Neural crest cell (in vitro differentiated cells): ENCODE measurements at places on chromosomes 1 and 21.

GRCh38 chr1:27592931-27593677, 10.8 kb downstream of the AHDC1 start:
- no peaks in the 10 kb centered on the region for H3K36me3 ChIP-seq
- H3K4me1 ChIP-seq, result peaks cover 8% of the 10 kb centered on the region
- H3K27ac ChIP-seq, result peak overlapping the region; percentile 81
- H3K4me3 ChIP-seq, result peak overlapping the region; percentile 64

GRCh38 chr1:225597926-225598575, 54.9 kb downstream of the ENAH start:
- no peak overlapping the region for H3K27ac ChIP-seq
- H3K4me3 ChIP-seq, result no peak overlapping the region
- no peak for DNase-seq
- no peaks in the 10 kb centered on the region for H3K27me3 ChIP-seq
- peaks cover 12% of the 10 kb centered on the region for H3K36me3 ChIP-seq

DNA sequence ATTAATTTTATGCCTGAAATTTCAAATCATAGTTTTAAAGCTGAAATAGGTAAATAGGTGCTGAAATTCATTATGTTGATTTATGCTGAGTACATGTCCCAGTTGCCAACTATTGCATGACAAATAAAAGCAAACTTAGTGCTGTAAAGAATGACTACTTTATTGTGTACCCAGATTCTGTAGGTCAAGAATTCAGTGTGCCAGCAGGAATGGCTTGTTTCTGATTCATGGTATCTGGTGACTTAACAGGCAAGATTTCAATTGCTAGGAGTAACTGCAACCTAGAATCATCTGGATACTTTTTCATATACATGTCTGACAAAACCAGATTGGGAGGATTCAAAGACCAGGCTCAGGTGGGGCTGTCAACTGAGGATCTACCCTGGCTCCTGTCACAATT, 678.4 kb upstream of the ADAMTS5 start:
- no peaks in the 10 kb centered on the region for H3K4me1 ChIP-seq
- no peaks in the 10 kb centered on the region for H3K36me3 ChIP-seq
- no peaks in the 10 kb centered on the region for H3K27me3 ChIP-seq
- no peak overlapping the region for H3K4me3 ChIP-seq
- H3K27ac ChIP-seq, result no peak overlapping the region
- no peak for DNase-seq

DNA sequence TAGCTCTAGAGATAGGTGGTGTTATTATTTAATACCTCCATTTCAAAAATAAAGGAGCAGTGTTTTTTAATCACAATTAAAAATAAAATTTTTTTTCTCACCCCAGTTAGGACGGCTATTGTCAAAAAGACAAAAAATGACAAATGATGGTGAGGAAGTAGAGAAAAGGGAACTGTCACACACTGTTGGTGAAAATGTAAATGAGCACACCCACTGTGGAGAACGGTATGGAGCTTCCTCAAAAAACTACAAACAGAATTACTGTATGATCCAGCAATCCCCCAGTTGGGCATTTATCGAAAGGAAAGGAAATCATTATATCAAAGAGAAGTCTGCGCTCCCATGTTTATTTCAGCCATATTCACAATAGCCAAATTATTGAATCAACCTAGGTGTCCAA, 148.7 kb upstream of the NR5A2 start:
- H3K4me1 ChIP-seq, result no peaks in the 10 kb centered on the region
- H3K27ac ChIP-seq, result no peak overlapping the region
- no peaks in the 10 kb centered on the region for H3K36me3 ChIP-seq
- no peak overlapping the region for H3K4me3 ChIP-seq
- H3K27me3 ChIP-seq, result peaks cover 6% of the 10 kb centered on the region
- no peak for DNase-seq

- H3K36me3 ChIP-seq, result no peaks in the 10 kb centered on the region
- peaks cover 24% of the 10 kb centered on the region for H3K4me1 ChIP-seq
- DNase-seq, result no peak
- no peak overlapping the region for H3K4me3 ChIP-seq
- no peaks in the 10 kb centered on the region for H3K27me3 ChIP-seq
These were observed 55.4 kb downstream of the SLC37A1 start for GRCh38 chr21:42568866-42569731.

DNA sequence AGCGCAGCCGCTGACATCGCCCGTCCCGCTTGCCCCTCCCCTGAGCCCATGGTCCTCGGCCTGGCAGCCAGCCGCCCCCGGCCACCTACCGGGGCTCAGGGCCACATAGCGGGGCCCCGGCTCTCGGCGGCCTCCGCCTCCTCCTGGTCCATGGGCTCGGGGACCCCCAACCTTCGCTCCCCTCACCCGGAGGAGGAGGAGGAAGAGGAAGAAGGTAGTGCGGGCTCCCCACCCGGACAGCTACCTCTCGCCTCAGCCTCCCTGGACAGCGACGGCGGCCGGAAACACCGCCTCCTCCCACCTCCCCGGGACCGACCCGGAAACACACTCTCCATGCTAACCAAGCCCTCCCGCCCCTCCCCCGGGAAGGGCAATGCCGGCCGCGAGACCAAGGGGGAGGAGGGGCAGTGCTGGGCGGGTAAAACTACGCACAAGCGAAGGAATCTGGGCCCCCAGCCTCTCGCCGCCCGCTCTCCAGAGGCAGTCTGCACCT, at the start of gene KIAA0319L:
KIAA0319L (minus strand) TSS at position 286 of the 493 bp plus-strand sequence. CDS start 2,912 bp downstream, outside the sequence.
- peak within 1 kb of the TSS; percentile 94 for H3K4me3 ChIP-seq
- peak; percentile 78 for DNase-seq
- peaks cover 45% of the 10 kb centered on the region for H3K4me1 ChIP-seq

- peaks cover 22% of the 10 kb centered on the region for H3K27me3 ChIP-seq
- no peak for DNase-seq
- no peak overlapping the region for H3K27ac ChIP-seq
- H3K4me3 ChIP-seq, result peak overlapping the region; percentile 70
These were observed 2.1 kb downstream of the MEGF6 start for GRCh38 chr1:3609016-3609768.

DNA sequence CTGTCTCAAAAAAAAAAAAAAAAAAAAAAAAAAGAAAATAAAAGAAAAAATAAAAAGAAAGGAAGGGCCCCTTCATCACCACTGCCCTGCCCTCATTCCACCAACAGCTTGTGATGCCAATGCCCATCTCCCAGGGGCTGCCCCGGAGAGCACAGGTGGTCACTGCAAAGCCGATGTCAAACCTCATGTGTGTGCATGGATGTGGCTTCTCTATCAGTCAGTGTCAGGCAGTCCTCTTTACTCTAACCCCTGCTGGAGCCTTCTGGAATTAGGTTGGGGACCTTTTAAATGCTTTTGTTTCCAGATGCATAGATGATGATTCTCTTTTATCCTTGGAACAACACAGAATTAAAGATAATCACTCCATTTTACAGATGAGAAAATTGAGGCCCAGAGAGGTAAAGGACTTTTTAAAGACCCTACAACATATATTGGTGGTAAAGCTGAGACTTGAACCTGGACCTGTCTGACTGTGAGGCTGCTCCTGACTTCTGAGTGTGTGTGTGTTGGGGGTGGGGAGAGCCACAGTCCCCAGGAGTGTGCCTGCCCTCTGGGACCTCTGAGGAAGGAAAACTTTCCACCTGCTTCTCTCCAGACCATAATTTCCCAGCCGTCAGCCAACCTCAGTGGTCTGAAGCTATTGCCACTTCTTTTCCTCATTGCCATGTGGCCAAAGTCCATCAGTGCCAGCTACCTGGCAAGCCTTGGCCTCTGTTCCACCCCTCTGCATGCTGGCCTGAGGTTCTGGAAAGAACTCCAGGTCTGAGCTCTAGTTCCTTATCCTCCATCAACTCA, 3.0 kb upstream of the TMEM54 start:
- no peaks in the 10 kb centered on the region for H3K36me3 ChIP-seq
- no peak overlapping the region for H3K27ac ChIP-seq
- H3K4me1 ChIP-seq, result no peaks in the 10 kb centered on the region
- no peak overlapping the region for H3K4me3 ChIP-seq

DNA sequence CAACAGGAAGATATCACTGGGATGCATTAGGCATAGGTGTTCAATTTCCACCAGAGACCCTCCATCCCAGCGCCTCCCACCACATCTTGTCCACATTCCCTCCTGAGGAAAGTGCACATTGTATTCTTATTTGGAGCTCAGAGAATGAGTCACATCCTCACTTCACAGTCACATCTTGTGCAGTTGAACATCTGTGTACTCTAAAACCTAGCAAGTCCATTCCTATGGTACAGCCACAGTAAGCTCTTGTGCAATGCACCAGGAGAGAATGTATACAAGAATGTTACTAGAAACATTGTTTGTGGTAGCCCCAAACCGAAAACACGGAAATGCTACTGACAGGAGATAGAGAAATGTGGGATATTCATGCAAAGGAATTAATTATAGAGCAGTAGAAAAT, 1.6 kb upstream of the KDF1 start:
- no peak overlapping the region for H3K4me3 ChIP-seq
- no peak for DNase-seq

- H3K27me3 ChIP-seq, result no peaks in the 10 kb centered on the region
- H3K27ac ChIP-seq, result no peak overlapping the region
- H3K4me3 ChIP-seq, result no peak overlapping the region
- no peak for DNase-seq
- H3K4me1 ChIP-seq, result no peaks in the 10 kb centered on the region
These were observed 88.9 kb upstream of the TNFSF4 start for GRCh38 chr1:173295995-173296394.

- no peak overlapping the region for H3K4me3 ChIP-seq
- no peaks in the 10 kb centered on the region for H3K27me3 ChIP-seq
- no peak overlapping the region for H3K27ac ChIP-seq
- no peaks in the 10 kb centered on the region for H3K36me3 ChIP-seq
These were observed 151.7 kb upstream of the ZNF648 start for GRCh38 chr1:182213163-182213562.

GRCh38 chr1:233097959-233098580, 147.7 kb downstream of the NTPCR start:
- H3K36me3 ChIP-seq, result no peaks in the 10 kb centered on the region
- DNase-seq, result no peak
- no peaks in the 10 kb centered on the region for H3K27me3 ChIP-seq
- H3K4me1 ChIP-seq, result no peaks in the 10 kb centered on the region

- no peak for DNase-seq
- no peak overlapping the region for H3K4me3 ChIP-seq
- H3K27ac ChIP-seq, result no peak overlapping the region
- H3K27me3 ChIP-seq, result no peaks in the 10 kb centered on the region
These were observed 15.6 kb downstream of the SMG7 start for GRCh38 chr1:183487674-183488442.

GRCh38 chr1:207286786-207287468, 34.6 kb upstream of the CD55 start:
- H3K4me1 ChIP-seq, result no peaks in the 10 kb centered on the region
- no peak overlapping the region for H3K27ac ChIP-seq
- no peaks in the 10 kb centered on the region for H3K36me3 ChIP-seq

GRCh38 chr1:12206792-12207424, 22.9 kb upstream of the VPS13D start:
- no peaks in the 10 kb centered on the region for H3K27me3 ChIP-seq
- no peak for DNase-seq
- peaks cover 11% of the 10 kb centered on the region for H3K4me1 ChIP-seq

- no peak overlapping the region for H3K27ac ChIP-seq
- DNase-seq, result no peak
- no peaks in the 10 kb centered on the region for H3K4me1 ChIP-seq
- H3K36me3 ChIP-seq, result no peaks in the 10 kb centered on the region
These were observed 2.2 kb downstream of the SMCP start for GRCh38 chr1:152880316-152880715.

- no peak overlapping the region for H3K4me3 ChIP-seq
- H3K27ac ChIP-seq, result no peak overlapping the region
- no peaks in the 10 kb centered on the region for H3K36me3 ChIP-seq
These were observed 74.1 kb downstream of the GALNT2 start for GRCh38 chr1:230141021-230141648.

DNA sequence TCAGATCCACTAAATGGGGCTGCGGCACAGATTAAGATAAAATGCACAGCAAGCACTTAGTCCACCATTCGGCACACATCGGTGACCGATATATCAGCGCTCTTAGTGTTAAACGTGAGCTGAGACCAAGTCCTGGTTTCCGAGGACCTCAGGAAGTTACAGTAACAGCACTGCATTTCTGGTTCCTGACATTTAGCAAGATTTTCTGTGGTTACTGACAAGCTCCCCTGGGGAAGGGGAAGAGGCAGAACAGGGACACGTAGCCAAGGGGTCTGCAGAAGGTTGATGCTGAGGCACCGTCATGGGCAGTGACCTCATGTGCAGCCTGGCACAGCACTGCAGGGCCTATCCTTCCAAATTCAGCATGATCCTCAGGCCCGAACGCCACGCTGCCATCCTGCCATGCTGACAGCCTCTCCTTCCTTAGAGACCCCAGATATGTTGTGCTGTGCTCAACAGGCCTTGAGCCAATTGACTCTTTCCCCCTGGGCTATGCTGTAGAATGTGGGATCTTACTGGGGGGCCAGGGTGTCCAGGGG, 13.4 kb upstream of the PEF1 start:
- H3K4me3 ChIP-seq, result no peak overlapping the region
- H3K27ac ChIP-seq, result no peak overlapping the region
- no peaks in the 10 kb centered on the region for H3K4me1 ChIP-seq
- peaks cover 2% of the 10 kb centered on the region for H3K27me3 ChIP-seq
- no peak for DNase-seq

- peaks cover 64% of the 10 kb centered on the region for H3K27me3 ChIP-seq
- H3K36me3 ChIP-seq, result no peaks in the 10 kb centered on the region
- peaks cover 21% of the 10 kb centered on the region for H3K4me1 ChIP-seq
- DNase-seq, result peak; percentile 31
- peak within 1 kb of the TSS; percentile 1 for H3K27ac ChIP-seq
- H3K4me3 ChIP-seq, result peak within 1 kb of the TSS; percentile 91
These were observed at the start of gene CADM3 for GRCh38 chr1:159171254-159171687. TSS of gene CADM3 (plus strand) at chr1:159171615. CDS start at chr1:159171766, 151 bp downstream.

DNA sequence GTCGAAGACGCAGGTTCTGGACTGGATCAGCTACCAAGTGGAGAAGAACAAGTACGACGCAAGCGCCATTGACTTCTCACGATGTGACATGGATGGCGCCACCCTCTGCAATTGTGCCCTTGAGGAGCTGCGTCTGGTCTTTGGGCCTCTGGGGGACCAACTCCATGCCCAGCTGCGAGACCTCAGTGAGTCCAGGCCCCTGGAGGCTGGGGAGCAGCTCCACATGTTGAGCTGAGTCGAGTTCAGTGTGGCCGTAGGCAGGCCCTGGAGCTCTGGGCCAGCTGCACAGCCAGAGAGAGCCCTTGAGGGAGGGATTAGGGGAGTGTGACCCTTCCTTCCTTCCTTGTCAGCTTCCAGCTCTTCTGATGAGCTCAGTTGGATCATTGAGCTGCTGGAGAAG, 1.6 kb downstream of the ELF3 start:
- H3K4me3 ChIP-seq, result no peak overlapping the region
- peaks cover 12% of the 10 kb centered on the region for H3K4me1 ChIP-seq
- H3K36me3 ChIP-seq, result no peaks in the 10 kb centered on the region

GRCh38 chr1:161910604-161911003, 113.1 kb downstream of the OLFML2B start:
- H3K27ac ChIP-seq, result no peak overlapping the region
- H3K4me3 ChIP-seq, result no peak overlapping the region
- H3K27me3 ChIP-seq, result no peaks in the 10 kb centered on the region
- DNase-seq, result no peak
- H3K4me1 ChIP-seq, result peaks cover 5% of the 10 kb centered on the region

GRCh38 chr1:59752556-59753414, 62.0 kb upstream of the HOOK1 start:
- peak overlapping the region; percentile 96 for H3K27ac ChIP-seq
- H3K4me3 ChIP-seq, result peak overlapping the region; percentile 68
- peak; percentile 25 for DNase-seq
- peaks cover 60% of the 10 kb centered on the region for H3K4me1 ChIP-seq
